Stimulated activated CD8-positive, alpha-beta memory T cell treated with anti-CD3 and anti-CD28 coated beads, Interleukin-2, amount 100 ng/mL, for 1 hour (primary cell): ENCODE measurements at places on chromosomes 3 and 15.

DNA sequence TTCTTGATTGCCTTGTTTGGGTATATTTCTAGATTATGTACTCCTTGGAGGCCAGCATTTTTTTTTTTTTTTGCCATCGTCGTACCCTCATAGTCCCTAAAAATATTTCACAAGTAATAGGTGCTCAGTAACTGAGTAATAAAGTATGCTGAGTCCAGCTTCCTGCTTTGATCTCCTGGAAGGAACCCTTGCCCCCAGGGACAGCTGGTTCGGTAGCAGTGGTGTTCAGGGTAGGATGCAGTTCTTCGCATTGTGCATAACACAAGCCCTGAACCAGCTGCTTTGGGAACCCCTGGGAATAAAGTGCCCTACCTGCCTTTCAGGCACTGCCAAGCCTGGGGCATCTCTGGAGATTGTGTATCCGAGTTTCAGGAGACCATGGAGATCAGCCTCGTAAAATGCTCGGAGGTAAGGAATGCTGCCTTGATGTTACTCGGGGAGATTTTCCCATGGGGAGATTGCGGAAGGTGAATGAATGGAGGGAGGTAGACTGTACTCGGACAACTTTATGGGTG is 7.6 kb downstream of the MYZAP start:
- DNase-seq, result no peak

- no peak for DNase-seq
These were observed 322.9 kb downstream of the SLC9A9 start for GRCh38 chr3:143525408-143525807.

DNA sequence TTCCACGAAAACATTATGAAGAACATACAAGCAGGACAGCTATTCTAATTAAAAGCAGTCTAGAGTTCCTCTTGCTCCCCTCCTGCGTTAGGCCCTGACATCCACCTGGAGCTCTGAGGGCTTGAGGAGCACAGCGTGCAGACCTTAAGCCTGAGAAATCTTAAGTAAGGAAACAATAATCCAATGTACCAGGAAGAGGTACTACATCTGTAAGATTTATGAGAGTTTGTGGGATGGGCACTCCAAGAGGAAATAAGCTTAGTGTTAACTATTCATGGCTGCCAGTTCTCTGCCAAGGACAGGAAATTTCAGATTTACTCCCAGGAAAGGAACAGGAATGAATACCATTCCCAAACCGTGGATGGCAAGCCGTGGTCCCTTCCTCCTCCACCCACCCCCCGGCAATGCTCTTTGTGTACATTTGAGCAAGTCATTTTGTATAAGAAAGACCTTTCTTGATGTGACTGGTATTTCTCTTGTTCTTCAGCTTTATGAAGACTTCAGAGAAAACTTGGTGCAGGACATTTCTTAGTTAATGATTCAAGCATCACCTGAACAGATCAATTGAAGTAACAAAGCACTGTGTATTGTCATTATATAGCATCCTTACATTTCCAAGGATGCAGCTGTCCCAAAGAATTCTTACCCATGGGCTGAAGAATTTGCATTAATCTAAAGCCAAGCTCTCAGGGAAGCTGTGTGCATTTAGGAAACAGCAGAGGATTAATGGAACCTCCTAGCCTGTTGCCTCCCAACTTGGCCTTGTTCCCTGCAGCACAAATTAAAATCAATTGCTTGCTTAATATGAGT is 28.8 kb upstream of the VILL start:
- no peak for DNase-seq

DNA sequence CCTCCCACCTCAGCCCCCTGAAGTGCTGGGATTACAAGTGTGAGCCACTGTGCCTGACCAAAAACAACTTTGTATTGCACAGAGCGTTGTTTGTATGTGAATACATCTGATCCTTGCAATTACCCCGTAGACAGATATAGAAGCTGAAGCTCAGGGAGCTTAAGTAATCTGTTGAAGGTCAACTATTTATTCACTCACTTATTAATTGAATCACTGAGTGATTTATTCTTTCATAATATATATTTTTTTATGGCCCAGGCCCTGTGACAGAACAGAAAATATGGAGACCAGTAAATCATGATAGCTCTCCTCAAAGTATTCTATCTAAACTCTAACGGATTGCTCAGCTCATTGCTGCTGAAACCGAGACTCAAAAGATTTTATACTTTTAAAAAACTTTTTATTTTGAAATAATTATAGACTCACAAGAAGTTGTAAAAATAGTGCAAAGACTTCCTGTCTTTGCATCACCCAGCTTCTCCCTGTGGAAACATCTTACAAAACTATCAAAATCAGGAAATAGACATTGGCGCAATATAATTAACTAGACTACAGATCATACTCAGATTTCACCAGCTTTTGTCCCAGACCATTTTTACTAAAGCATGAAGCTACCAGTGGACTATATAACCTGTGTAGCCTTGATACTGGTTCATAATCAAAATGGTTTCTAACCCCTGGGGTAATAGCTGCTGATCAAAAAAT is 466.1 kb downstream of the PDCD6IP start:
- DNase-seq, result no peak

DNA sequence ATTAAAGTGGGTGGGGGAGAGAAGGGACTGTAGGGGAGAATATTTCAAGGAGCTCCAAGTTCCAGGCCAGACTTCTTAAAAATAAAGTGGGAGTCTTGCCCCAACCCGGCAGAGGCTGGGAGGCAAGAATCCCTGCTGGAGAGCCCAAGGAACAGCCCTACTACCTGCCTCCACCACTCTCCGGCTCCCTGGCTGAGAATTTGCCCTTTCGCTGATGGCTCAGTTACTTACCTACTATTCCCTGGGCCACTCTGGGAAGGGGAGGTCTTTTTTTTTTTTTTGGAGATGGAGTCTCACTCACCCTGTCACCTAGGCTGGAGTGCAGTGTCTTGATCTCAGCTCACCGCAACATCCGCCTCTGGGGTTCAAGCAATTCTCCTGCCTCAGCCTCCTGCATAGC is 15.5 kb downstream of the MYL3 start:
- no peak for DNase-seq

DNA sequence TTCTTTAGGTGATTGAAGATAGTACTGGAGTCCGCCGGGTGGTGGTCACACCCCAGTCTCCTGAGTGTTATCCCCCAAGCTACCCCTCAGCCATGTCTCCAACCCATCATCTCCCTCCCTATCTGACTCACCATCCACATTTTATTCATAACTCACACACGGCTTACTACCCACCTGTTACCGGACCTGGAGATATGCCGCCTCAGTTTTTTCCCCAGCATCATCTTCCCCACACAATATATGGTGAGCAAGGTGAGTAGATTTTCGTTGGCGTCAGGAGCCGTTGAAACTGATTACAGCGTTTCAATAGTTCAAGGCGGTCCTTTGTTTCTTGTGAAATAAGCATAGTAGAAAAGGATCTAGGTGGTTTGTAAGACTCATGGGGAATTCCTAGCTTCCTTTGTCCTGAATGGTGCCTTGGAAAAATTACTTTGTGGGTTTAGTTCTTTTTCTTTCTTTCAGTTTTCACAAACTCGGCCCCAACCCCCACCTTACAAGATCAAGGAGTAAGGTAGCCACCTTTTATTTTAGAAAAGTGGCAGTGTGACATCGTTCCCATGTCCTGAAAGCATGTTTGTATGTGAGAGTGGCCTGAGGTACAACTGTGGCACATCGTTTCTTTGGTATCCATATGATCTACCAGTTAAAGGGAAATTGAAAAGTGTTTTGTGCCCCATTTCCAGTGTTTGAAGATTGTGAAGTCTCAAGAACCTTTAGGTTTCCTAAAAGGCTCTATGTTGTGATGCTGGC is 200.6 kb downstream of the GHSR start:
- DNase-seq, result no peak
